ENCODE measurements at places on chromosomes 11 and 22.

DNA sequence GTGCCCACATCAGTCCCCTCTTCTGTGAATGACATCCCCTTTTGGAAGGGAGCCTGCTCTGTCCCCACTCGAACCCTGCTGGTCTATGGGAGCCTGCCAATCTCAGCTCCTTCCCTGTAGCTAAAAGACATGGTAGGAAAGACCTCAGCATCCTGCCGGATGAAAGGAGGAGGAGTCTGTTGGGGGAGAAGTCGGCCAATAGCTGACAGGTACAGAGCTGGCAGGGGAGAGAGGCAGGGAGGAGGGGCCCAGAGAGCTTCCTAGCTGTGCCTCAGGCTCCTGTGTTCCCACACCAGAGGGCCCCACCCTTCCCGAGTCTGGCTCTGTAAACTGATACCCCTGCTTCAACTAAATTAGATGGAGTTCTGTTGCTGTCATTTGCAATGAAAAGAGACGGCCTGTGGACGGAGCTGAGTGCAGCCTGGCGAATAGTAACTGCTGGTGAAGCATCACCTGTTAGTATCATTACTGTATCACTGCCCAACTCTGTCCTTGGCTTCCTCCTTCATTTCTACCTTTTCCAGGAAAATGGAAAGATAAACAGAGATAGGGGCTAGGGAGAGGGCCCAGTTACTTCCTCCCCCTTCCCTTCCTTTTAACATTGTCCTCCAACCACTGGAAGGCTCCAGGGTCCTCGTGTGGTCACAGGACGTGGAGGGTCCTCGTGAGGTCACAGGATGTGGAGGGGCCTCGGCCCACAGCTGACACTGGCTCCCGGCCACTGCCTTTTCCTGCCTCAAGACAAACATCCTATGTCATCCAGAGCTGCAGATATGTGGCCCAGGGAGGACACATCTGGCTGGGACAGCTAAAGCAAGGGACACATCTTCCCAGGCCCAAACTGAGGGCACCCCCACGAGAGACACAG lies 15.1 kb downstream of the FXYD6 start:
- no peak for DNase-seq

GRCh38 chr11:128860571-128861361 lies 6.3 kb downstream of the KCNJ1 start:
- DNase-seq, result no peak

DNA sequence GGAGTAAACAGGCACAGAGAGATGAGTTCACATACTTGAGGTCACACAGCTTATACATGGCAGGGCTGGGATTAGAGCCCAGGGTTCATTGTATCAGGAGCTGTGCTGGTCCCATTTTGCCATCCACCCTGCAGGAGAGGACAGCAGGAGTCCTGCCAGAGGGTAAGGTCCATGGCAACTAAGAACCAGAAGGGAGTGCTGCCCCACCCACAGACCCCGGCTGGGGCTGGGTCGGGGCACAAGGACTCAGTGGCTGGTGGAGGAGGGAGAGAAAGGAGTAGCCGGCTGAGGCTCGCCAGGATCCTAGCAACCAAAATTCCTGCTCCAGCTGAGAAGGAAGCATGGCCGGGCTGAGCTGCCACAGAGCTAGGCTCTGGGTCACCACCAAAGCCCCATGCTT lies 25.9 kb upstream of the TP53I11 start:
- no peak for DNase-seq

DNA sequence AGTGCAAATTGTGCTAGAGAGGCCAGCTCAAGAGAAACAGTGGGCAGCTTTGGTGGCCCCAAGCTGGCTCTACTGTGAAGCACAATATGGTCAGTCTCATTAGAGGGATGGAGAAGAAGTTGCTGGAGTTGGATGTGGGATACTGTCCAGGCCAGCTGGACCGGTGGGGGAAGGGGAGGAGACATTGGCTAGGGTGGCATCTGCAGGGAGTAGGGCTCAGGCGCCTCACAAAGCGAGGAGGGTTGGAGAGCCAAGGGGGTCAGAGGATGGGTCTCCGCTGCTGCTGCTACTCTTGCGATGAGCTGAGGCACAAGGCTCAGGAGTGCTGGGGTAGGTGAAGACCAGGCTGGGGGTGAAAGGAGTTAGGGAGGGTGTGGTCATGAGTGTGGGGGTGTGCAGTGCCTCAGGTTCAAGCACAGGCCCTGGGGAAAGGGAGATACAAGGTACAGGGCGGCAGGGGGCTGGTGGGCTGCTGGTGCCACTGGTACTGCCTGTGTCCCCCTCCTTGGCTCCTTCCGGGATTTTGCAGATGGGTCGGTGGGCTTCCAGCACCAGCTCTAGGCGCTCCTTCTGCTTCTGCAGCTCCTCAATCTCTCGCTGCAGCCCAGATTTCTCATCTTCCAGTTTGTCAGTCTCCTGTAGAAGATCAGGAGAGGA lies 2.3 kb downstream of the CCDC85B start:
- DNase-seq, result no peak

- no peak for DNase-seq
These were observed 68.4 kb downstream of the LARGE1 start for GRCh38 chr22:33851821-33852384.

DNA sequence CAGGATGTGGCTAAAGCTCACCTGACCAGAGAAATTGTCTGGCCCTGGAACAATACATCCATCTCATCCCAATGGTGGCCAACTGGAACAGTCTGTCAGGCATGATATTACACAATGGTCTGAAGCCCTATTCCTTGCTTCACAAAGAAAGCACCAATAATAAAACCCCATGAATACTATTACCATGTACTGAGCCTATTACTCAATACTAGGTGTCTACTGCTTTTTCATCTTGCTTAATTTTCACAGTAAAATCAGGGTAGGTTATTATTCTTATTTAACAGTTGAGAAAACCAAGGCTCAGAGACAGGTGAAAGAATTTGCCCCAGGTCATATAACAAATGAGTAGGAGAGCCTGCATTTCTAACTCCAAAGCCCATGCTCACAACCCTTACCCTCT lies 68.9 kb upstream of the CAPRIN1 start:
- DNase-seq, result no peak

DNA sequence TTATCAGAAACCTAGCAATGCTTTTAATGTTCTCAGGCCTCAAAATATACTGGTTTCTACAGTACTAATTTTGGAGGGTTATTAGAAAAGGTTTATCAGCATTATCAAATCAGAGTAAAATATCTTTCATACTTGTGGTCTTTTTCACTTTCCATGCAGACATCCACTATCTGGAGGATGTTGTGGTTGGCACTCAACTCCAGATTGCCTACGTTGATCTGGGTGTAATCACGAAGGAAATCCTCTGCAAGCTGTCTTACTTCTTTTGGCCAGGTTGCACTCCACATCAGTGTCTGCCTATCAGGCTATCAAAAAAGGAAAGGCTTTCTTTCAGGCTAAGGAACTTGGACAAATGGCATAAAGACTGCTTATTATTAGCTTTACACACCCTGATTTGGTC lies 11.6 kb downstream of the DDX17 start:
- DNase-seq, result no peak

GRCh38 chr22:26957897-26958296 lies 300.5 kb downstream of the MIAT start:
- DNase-seq, result no peak

GRCh38 chr22:41970601-41971000 lies 1.4 kb downstream of the SEPTIN3 start:
- DNase-seq, result no peak

- DNase-seq, result no peak
These were observed 15.6 kb upstream of the GNAZ start for GRCh38 chr22:23054531-23055257.

DNA sequence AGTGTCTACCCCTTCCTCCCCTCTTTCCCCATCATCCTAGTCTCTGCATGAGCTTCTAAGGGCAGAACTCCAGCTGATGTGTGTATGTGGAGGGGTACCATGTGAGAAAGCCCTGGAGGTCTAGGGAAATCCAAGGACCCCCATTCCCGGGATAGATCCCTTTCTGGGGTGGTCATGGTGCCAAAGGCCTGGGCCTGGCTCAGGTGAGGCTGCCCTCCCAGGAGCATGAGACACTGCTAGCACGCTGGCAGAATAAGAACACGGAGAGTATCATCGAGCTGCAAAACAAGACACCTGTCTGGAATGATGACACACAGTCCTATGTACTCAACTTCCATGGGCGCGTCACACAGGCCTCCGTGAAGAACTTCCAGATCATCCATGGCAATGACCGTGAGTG lies 19.6 kb downstream of the TUB start:
- no peak for DNase-seq

DNA sequence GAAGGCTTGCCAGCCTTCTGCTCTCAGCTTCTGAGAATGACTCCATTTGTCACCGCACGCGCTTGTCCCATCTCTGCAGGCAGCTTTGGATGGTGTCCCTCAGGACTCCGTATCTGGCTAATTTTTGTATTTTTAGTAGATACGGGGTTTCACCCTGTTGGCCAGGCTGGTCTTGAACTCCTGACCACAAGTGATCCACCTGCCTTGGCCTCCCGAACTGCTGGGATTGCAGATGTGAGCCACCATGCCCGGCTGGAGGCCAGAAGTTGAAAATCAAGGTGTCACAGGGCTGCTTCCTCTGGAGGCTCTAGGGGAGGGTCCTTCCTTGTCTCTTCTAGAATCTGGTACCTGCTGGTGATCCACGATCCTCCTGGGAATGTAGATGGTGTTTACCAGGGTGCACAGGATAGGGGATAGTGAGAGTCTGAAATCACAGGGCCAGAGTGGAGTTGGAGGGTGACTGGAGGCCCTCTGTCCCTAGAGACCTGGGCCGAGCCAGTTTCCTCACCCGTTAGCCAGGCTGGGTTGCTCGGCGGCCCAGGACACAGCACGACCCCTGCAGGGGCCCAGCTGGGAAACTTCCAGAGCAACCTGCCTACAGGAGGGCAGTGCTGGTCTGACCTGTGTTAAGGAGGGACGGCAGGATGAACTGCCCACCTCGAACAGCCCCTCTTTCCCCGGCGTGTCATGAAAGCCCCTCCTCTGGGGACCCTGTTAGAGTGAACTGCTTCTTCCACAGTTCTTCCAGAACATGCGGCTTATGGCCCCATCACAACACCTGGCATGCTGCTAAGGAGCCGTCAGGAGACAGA lies 48.9 kb upstream of the SHANK2 start:
- DNase-seq, result no peak

DNA sequence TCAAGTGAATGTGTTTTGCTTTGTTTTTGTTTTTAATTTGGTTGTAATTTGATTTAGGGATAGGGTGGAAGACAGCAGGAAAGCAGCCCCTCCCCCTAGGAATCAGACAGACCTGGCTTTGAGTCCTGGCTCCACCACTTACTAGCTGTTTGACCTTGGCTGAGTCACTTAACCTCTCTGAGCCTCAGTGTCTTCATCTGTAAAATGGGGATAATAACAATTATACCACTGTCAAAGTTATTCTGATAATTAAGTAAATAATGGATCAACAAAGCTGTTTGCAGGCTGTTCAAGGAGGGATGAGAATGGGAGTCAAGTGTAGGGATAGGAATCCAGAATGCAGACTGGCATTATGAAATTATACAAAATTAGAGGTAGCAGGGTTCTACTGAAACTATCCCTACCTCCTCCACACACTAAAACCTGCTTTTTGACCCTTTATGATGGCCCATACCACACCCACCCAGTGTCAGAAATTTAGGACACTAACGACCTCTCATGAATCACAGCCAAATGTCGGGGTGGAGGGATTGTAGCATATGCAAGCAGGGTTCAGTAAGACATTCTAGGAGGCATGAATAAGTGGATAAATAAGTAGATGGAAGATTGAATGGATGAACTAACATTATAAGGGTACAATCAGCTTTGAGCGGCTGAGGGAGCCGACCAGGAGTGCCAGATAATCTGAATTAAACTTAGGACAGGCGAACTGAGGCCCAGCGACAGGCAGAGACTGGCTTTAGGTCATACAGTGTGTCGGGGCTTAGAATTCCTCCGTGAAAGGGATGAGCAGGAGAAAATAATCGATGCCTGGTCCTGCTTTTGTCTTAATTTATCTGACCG lies 974 bp downstream of the ANAPC15 start:
- no peak for DNase-seq

GRCh38 chr11:79919350-79919749 lies 478.5 kb upstream of the TENM4 start:
- DNase-seq, result no peak

GRCh38 chr11:72718101-72718501 lies 34.1 kb downstream of the ARAP1 start:
- DNase-seq, result no peak

DNA sequence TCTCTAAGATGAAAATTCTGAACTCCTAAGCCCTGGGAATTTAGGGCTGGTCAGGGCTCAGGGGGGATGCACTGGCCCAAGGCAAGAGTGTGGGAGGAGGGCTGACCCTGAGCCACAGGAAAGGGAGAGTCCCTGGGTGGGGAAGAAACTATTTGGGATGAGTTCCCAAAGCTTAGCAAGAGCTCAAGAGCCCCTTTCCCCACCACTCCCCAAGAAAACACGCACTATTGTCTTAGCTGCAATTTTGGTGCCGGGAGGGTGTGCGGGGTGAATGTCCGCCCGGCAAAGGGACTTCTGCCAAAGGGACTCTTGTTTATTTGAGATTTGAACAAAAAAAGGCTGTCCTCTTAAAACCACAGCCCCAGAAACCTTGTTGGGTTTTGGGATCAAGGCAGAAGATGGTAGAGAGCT lies 37.0 kb downstream of the KIAA1671 start:
- DNase-seq, result no peak

- DNase-seq, result no peak
These were observed 996.7 kb upstream of the CHORDC1 start for GRCh38 chr11:91219535-91219934.

GRCh38 chr11:34068111-34068510 lies 16.6 kb downstream of the CAPRIN1 start:
- DNase-seq, result no peak

GRCh38 chr11:112127056-112127455 lies 36.8 kb downstream of the IL18 start:
- no peak for DNase-seq

DNA sequence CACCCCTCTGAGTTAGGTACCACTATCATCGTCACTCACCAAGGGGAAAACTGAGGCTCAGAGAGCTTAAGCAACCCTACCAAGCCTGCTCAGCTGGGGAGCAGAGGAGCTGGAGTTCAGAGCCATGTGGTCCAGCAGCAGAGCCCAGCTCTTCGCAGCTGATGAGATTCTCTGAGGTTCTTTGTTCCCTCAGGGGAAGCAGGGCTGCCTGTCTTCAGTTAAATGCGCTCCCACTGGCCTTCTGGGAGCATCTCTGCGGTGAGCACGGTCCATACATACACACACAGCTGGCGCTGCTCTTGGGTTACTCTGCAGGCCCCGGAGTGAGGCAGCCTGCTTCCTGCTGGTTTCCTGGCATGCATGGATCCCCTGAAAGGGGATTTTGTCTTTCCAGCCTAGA lies 5.2 kb upstream of the PTGDR2 start:
- no peak for DNase-seq

GRCh38 chr22:35600476-35600875 lies 16.7 kb downstream of the MB start:
- DNase-seq, result no peak

GRCh38 chr11:61730240-61730994 lies 22.0 kb upstream of the MYRF start:
- DNase-seq, result no peak

Measured in stimulated activated CD4-positive, alpha-beta T cell treated with anti-CD3 and anti-CD28 coated beads, Interleukin-15, amount 100 ng/mL, for 1 hour (primary cell).